ENCODE measurements at places on chromosomes 5 and 9.

DNA sequence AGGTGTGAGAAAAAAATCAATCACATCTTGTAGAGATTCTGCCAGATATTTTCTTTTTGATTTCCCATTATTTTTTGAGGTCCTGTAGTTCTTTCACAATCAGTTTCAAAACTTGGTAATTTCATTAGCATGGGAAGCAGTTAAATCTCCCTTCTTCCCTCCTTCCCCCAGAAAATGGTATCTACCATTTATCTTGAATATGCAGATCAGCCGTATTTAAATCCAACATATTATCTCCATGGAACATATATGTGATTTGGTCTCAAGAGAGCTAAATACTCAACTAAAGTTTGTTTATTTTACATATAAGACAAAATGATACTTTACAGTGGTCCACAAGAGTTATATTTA lies 1034.8 kb downstream of the CDH12 start:
- no peak for DNase-seq

GRCh38 chr9:116494815-116495634 lies 192.1 kb upstream of the TRIM32 start:
- DNase-seq, result no peak

- DNase-seq, result no peak
Measured at GRCh38 chr5:5165541-5166002, 25.4 kb downstream of the ADAMTS16 start.

GRCh38 chr9:135225619-135226228 lies 138.3 kb downstream of the OLFM1 start:
- no peak for DNase-seq

DNA sequence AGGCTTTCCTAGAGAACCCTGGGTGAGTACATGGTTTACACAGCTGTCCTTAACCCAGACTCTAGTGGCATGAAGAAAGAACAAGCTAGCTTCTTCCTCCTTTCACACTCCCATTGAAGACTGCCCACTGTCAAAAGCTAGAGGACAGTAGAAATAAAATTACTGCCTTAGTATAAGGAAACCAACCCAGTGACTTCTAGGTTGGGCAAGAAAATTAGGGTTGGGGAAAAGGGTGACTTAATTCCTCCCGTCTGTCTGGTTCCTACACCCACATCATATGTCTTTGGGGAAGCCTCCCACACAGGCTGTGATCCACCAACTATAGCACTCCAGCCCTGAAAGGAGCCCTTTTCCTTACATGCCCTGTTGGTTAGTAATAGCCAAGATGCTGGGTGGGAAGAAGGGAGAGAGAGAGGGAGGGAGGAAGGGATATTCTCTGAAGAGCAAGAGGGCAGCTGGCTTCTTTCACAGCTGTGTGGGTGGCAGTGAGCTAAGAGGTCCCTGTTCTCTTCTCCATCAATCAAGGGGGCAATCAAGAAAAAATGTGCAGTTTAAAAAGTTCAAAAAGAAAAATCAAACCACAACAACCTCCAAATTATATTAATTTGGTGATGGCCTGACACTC lies 21.7 kb downstream of the HBEGF start:
- DNase-seq, result no peak

DNA sequence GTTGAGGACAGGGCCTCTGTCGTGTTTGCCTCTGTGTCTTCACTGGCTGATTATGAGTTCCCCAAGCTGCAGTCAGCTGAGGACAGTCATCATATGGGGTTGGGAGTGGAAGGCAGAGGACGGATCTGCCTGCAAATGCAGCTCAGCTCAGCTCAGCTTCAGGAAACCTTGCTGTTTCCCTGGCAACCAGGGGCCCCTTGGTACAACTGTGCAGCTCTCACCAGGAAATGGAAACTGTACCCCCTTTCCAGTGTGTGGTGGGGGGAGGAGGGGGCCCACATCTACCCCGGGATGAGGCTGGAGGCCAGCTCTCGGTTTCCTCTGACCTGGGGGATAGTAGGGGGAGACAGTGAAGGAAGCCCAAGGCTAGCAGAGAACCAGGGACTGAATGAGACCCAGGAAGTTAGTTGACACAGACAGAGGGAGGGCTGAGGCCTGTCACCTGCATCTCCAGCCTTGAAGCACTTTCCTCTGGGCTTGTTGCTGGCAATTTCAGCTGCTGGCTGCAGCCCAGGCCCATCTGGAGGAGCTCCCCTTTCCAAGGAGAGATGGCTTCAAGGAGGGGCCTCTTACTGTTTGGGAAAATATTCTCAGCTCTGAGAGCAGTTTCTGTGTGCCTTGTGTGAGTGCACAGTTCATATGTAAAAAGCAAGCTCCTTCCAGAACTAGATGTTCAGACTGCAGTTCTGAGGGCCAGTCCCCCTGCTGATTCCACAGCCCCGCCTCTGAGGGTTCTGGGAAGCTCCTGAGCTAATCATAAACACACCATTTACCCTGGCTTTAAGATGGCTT lies 6.9 kb downstream of the ANXA6 start:
- no peak for DNase-seq

Data from amygdala (tissue), 56 donors.